ENCODE measurements at places on chromosomes 7 and 10.

DNA sequence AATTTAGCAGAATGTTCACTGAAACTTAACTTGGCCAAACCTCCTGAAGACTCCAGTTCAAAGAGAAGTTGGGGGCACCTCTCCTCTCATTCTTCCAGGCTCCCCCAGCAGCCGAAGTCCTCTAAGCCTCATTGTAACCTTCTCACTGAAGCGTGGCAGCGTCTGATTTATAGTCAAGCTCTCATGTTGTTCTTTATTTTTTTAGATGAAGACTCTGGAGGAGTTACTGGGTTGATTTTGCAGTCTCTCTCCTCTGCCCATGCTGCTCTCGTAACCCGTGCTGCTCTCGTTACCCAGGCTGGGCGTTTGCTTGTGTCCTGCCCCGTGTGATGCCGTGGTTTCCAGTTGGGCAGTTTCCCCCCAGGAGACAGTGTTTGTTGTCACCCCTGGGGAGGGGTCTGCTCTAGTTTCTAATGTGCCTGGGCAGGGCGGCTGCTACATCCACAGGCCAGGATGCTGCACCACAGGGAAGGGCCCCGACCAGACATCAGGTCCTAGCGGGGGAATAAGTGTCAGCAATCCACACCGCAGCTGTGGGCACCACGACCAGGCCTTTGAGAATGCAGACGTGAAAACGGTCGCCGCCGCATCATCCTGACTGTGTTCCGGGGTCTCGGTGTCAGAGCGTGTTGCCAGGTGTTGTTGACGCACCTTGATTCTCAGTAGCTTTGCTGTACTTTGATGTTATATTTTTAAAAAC lies 65.2 kb downstream of the WDR37 start:
- no peak for DNase-seq

GRCh38 chr10:14801723-14802122 lies 27.0 kb upstream of the FAM107B start:
- peak; percentile 9 for DNase-seq

GRCh38 chr10:12377658-12378290 lies 28.4 kb downstream of the CAMK1D start:
- DNase-seq = no peak

DNA sequence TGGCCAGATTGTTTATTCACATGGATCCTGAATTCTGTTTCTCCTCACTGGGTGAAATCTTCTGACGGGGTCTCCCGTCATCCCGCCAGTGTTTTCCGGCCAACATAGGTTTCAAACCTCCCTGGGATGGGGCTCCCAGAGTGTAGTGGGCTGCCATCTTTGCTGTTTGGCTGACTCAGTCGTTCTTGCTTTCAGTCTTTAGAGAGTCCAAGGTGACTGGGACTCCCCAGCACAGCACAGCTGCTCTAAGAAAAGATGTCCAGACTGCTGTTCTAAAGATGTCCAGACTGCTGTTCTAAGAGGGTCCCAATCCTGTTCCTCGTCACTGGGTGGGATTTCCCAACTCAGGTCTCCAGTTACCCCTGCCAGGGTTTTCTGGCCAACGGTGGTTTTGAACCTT lies 801.9 kb upstream of the IGFBP3 start:
- no peak for DNase-seq

- DNase-seq = no peak
These were observed 1.0 kb upstream of the FFAR4 start for GRCh38 chr10:93565446-93565845.

DNA sequence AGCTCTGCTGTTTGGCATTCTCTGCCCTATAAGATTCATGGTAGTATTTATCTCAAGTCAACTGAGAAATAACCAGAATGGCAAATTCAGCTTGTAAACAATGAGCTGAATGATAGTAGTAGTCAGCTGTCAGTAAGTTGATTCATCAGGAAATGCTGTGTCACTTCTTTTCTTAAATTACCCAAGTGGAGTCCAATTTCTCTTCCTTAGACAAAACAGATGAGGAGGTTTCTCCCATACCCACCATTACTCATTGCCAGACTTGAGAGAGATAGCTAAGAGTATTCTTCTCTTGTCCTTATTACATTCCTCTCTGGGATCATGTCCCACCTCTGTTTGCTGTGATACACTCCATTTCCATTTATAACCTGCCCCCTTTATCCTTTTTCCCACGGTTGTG lies 159.8 kb upstream of the STEAP1 start:
- DNase-seq = no peak

DNA sequence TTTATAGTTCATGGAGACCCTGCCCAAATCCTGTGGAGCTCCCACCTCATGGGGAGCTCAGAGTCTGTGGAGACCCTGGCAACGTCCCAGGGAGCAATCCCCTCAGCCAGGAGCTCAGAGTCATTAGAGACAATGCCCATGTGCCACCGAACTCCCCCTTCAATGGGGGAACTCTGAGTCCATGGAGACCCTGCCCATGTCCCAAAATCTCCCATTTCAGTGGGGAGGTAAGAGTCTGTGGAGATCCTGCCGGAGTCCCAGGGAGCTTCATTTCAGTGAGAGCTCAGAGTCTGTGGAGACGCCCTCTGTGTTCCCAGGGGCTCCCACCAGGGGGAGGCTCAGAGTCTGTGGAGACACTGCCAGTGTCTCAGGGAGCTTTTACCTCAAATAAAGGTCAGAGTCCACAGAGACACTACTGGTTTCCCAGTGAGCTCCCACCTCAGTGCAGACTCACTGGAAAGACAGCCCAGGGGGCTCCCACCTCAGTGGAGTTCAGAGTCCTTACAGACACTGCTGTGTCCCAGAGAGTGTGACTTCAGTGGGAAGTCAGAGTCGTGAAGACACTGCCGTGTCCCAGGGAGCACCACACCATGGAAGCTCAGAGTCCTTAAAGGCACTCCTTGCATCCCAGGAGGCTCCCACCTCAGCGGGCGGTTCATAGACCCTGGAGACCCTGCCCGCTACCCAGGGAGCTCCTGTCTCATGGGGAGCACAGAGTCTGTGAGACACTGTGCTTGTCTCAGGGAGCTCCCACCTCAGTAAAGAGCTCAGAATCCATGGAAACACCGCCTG lies 5.0 kb downstream of the MYO1G start:
- DNase-seq = peak; percentile 85

GRCh38 chr7:27478084-27478483 lies 184.6 kb downstream of the HIBADH start:
- DNase-seq = no peak

- no peak for DNase-seq
These were observed 50.5 kb upstream of the BMPER start for GRCh38 chr7:33854801-33855350.

DNA sequence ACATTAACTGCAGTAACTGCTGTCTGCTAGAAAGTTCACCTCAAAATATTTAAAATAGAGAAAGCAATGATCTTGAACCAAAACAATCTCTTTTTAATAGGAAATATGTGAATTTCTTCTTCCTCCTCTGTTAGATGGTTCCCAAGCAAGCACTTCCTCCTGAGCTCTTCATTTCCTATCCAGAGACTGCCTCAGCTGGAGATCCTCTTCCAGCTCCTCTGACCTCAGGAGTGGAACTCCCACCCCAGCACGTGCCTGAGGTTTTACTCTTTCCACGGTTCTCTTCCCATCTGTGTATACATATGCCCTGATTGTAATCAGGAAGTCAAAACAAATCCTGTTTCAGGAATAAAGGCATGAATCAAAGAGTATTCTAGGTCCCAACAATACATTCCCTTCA lies 5.6 kb downstream of the DENND11 start:
- no peak for DNase-seq

GRCh38 chr7:2068693-2069471 lies 163.9 kb downstream of the MAD1L1 start:
- DNase-seq = no peak

DNA sequence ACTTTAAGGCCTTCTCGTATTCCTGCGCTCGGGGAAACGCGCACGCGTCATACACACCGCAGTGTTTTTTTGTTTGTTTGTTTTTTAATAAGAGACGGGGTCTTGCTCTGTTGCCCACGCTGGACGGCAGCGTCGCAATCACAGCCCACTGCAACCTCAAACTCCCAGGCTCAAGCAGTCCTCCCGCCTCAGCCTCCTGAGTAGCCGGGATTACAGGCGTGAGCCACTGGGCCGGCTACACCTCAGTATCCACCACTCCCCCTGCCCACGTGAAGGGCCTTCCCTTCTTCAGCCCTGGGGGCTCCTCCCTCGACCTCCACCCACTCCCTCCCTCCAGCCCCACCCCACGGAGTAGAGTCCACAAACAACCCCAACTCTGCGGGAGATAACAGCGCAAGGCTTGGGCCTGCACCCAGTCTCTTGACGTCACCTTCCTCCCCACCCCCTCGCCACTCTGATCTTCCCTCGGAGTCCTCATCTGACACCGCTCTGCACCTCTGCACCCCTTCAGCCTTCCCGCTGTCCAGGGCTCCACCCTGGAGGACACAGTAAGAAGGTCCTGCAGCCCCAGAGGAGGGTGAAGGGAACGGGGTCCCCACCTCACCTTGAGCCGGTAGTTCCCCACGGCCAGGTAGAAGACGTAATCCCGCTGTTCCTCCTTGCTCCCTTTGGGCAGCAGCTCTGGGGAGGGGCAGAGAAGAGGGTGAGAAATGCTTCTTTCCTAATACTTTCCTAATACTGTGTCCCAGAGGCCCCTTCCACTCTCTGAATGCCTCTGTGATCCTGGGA lies 2.8 kb upstream of the CLDN15 start:
- DNase-seq = no peak

GRCh38 chr7:132435016-132435990 lies 141.0 kb downstream of the PLXNA4 start:
- DNase-seq = no peak

DNA sequence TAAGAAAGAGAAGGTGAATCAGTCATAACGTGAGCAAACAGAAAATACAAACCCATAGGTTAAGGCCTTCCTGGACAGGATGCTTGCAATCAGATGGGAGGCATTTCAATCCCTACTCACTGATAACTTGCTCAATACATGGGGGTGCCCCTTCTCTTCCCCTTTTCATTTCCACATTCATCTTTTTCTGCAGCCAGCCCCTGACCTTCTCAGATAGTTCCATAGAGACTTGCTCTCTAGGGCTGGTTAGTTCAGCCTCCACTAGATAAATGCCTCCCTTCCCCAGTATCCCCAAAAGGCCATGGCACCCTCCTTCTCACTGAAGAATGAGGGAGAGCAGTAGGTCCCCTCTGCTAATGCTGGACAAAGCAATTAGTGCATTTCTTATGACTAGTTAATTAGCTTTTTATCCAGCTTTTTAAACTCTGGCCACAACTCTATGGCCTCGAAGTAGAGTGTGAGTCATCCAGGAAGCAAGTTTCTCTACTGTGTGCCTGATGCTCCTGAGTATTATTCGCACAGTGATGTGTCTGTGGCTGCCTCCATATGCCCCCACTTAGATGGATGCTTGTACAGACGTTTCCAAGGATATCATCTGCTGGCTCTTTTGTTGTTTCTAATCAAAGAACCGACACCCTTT lies 12.7 kb downstream of the CHN2 start:
- peak; percentile 75 for DNase-seq

DNA sequence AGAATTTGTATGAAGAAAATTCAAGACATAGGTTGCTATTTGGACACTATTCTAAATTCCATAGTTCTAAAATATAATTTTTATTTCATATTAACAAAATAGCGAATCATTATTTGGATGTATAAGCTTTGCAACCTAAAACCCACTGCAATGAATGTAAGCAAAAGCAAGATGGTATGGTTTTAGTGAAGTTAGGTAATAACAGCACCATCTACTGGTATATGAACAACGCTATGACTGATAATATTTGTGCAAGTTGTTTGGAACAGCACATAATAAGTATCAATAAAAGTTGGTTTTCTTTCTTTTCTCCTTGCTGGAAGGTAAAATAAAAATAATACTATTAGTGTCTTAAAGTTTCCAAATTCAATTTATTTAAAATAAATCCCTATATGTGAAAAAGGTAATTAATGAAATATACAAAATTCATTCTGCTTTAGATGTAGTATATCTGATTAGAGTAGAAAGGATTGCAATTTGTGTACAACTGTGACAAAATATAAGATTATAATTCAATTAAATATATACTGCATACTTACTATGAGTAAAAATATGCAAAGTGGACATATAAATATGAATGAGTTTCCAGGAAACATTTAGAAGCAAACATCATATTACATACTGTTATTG lies 79.0 kb upstream of the LSM8 start:
- peak; percentile 74 for DNase-seq

DNA sequence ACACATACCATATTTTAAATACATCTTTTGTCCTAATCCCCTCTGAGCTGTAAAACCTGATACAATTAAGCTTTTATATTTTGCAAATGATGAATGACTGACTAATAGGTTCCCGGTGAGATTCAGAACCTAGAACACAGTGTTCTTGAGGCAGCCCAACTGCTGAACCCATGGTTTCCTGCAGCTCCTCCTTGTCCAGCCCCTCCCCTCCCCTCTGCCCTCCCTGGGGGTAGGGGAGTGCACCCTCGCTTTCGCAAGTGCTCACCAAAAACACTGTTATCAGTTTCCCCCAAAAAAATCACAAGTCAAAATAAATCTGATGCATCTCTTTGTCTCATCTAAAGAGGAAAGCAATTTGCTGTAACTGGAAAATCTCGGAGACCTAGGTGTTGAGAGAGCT lies 602.8 kb downstream of the KCNMA1 start:
- DNase-seq = peak; percentile 25

DNA sequence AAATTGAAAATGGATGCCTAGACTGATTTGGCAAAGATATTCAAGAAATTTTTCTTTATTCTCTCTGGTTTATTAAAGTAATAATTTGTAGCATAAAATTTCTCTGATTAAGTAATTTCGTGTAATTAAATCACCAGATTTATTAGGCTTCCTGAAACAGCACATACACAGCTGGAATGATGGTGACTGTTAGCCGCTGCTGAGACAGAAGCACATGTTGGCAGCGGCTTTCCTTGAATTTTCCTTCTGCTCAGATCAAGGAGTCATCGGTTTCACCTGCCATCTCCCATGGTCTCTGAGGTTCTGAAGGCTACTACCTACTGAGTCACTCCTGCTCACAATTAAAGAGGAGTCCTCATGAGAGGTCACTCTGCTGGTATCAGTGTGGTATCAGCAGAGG lies 101.5 kb downstream of the GFRA1 start:
- no peak for DNase-seq

- no peak for DNase-seq
These were observed 13.1 kb upstream of the SGMS1 start for GRCh38 chr10:50636618-50637579.

- no peak for DNase-seq
These were observed 4.6 kb upstream of the HMX2 start for GRCh38 chr10:123143162-123143824.

DNA sequence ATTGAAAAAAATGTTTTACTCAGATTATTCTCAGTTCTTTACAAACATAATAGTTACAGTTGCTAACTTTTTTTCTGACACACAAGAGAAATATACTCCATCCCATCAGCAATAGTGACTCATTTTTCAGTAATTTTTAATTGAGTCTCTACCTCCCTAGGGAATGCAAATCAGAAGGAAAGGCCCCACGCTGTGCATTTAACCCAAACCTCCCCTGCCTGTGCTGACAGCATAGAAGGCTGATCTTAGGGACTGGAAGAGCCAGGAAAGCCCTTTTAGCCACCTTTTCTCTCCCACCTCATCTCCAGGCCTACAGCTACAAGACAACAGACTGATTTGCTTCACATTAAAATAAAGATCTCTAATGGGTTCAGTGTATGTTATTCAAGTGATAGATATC lies 24.7 kb upstream of the PIK3CG start:
- no peak for DNase-seq

GRCh38 chr7:40874756-40875155 lies 740.0 kb downstream of the SUGCT start:
- DNase-seq = no peak

GRCh38 chr10:118870467-118871243 lies 115.9 kb upstream of the CACUL1 start:
- no peak for DNase-seq
